Activated naive CD4-positive, alpha-beta T cell (primary cell): ENCODE measurements at places on chromosomes 5 and 9.

DNA sequence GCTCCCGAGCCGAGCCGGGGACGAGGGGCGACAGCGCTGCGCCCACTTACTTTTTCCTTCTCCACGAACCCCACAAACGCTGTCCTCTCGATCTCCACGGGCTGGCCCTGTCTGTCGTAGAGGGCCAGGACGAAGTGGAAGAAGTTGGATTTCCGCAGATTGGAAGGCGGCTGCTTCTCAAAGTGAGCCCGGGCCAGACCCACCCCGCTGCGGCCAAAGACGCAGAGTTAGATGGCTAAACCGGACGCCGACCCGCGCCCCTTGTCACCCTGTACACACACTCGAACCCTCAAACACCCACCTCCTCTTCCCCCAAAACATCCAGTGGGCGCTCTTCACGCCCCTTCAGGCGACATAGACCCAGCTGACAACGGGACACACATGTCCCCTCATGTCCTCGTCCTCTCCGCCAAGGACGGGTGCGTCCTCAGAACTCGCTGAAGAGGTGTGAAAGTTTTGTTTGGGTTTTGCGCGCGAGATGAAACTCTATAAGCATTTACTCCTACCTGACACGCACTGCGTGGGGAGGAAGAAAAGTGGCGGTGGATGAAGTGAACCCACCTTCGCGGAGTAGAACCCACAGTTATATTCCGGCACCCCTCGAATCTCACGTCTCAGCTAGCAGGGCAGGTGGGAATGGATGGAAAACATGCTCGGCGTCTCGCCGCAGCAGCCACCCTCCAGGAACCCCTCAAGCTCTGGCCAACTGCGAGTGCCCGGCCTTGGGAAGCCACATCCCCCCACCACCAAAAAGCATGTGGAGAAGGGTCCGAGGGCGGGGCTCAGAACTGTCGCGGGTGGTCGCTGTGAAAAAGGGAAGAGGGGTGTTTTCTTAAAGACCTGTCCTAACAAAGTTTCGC, 2.6 kb downstream of the EBF1 start:
- DNase-seq = no peak

GRCh38 chr9:72574156-72574810, 52.9 kb downstream of the TMC1 start:
- no peak for DNase-seq

DNA sequence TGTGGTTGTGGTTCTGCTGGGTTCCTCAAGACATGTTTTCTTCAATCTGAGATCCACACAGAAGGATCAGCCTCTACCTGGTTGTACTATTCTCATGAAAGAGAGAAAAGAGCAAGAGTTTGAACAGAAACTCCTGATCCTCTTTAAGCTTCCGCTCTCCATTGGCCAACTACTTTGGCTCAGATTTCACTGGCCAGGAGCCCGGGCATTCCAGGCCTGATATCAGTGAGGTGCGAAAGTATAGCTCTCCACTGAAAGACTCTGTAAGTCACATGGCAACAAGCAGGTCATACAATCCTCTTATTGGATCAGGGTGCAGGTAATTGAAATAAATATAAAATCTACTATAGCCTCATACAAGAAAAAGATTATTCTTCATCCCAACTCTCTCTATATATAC, 920.5 kb downstream of the TLE4 start:
- no peak for DNase-seq

GRCh38 chr5:11407556-11408145, 496.6 kb downstream of the CTNND2 start:
- no peak for DNase-seq

- no peak for DNase-seq
Observed at GRCh38 chr5:142600092-142600491, 85.8 kb downstream of the FGF1 start.

DNA sequence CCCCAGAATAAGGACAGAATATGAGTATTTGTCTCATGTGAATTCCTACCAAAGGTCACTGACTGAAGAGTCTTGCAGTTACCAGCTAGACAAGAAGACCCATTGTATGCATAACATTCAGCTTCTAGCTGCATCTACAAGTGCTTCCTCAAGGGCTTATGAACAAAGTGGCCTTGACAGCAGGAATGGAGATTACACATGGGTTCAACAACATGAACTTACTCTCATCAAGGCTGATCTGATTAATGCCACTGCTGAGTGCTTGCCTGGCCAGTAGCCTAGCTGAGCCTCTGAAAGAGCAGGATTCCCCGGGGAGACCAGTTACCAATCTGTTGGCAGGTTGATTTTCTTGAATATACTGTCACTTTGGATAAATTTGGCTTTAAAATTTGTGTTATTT, 76.7 kb upstream of the CHD1 start:
- no peak for DNase-seq

DNA sequence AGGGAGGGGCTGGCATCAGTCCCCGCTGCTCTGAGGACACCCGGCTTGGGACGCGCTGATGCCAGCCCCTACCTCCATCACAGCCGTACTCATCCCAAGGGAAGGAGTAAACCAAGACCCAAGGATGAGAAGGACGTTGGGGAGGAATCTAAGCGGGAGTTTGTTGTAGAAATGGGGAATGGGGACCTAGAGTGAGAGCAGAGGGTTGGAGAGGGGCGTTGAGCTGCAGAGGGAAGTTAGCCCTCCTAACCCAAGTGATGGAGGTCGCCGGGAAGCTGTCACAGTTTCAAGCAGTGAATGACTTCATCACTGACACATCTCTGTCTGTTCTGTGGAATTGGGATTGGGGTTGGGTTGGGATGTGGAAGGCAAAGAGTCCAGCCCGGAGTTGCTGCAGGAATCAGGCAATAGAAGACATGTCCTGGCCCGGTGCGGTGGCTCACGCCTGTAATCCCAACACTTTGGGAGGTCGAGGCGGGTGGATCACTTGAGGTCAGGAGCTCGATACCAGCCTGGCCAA, 759 bp upstream of the SUSD1 start:
- no peak for DNase-seq

- no peak for DNase-seq
Observed at GRCh38 chr5:174148721-174149120, 103.2 kb downstream of the NSG2 start.

DNA sequence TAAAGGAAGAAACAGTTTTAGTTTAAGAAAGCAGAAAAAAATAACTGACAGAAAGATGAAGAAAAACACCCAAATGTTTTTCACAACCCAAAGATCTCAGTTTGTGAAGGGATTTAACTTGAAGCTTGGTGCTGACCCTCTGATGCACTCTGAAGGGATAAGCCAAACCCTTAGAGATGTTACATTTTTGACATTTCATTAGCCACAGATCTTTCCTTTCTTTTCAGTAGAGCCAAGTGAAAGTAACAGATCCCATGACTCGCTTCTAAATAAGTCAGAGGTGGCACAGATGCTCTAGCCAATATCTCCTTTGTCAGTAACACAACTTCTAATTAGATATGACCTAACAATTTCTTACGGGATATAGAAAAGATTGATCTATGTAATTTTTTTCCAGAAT, 394.5 kb upstream of the EDIL3 start:
- DNase-seq = no peak

DNA sequence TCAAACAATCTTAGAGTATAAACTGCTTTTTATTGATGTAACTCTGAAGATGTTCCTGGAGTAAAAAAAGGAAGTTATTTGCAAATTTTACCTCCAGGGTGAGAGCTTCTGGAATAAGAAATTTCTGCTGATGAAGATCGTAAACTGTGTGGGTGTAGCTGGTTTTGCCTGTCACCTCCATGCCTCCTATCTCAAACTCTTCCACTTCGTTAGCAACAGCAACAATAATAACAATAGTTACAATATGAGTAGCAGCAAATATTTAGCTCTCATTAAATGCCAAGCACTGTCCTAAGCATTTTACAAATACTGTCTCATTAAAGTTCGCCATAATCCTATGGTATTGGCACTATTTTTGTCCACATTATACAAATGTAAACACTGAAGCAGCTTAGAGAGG, 57.9 kb downstream of the GCNT1 start:
- no peak for DNase-seq

GRCh38 chr9:89996773-89997172, 392.0 kb downstream of the GADD45G start:
- no peak for DNase-seq

GRCh38 chr9:137876269-137876668, 1.3 kb upstream of the CACNA1B start:
- no peak for DNase-seq

DNA sequence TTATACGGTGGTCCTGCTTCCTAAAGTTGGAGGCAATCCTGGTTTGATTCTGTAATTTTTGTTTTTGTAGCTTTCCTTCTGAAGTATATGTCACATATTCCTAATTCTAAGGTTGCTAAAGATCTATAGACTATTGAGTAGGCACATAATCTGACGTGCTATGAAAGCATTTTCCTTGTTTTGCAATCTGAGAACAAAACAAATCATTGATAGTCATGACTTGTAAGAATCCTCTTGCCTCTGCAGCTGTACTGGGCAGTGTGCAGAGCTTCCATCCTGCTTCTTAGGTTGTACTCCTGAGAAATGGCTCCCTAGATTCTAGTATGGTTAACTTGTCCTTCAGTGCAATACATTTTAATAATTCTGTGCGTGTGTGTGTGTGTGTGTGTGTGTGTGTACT, 35.4 kb downstream of the SEMA6A start:
- no peak for DNase-seq

DNA sequence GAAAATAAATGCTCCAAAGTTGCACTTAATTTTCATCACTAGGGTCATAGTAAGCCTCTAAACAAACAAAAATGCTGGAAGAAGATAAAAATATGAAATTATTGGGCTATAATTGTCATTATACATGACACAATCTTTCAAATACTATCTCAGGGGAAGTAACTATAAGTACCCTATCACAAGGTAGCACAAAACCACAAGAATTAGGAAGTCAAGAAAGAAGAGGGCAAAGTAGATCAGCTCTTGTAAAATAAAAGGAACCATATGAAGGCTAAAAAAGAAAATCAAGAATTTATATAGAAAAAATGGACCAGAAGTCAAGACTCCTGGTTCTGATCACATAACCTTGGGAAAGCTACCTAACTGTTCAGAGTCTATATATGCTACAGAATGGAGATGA, 48.1 kb downstream of the DIAPH1 start:
- DNase-seq = no peak

DNA sequence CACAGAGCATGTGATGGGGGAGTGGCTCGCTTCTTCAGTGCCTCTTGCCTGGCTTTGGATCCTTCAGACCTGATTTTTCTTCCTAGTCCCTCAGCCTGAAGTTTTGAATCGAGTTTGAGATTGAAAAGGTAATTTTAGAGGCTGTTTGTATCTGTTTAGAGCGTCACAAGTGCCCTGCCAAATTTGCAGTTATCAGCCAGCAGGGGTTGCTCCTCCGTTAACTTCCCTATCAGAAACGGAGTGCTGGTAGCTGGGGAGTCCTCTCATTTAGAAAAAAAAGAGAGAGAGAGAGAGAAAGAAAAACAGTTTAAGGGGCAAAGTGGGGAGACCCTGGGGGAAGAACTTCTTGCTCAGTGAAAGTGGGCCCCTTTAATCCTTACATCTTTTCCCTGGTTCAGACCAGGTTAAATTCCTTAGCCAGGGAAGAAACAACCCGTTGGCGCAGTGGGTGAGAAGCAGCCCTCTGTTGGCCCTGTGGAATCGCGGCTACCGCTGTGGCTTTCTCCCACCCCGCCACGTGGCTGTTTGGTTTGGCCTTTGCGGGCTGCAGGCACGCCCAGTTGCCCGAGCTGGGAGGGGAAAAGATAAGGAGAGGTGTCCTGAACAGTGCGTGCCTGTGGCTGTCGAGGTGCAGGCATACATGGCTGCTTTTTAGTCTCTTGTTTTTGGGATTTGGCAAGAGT, 576.7 kb upstream of the ACO1 start:
- DNase-seq = no peak

GRCh38 chr9:133575186-133576030, 33.8 kb downstream of the FAM163B start:
- no peak for DNase-seq

DNA sequence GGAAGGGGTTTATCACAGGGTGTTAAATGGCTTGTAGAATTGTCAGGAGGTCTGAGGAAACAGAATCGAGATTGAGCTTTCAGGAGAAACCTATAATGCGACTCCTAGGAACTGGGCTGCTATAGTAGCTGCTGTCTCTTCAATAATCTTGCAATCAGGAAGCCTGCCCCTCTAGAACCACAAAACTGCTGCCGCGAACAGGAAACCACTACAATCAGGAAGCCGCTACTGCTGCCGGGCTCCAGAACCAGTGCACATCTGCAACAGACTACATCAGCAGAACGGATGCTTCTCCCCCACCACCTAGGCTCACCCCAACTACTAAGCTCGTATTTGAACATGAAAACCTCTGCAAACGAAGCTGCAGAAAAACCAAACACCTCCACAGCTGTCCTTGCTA, 31.6 kb downstream of the TNFSF8 start:
- peak; percentile 65 for DNase-seq

GRCh38 chr5:169160405-169160901, 140.5 kb downstream of the SLIT3 start:
- no peak for DNase-seq

- DNase-seq = no peak
Observed at GRCh38 chr5:155430192-155430591, 416.6 kb downstream of the KIF4B start.

- DNase-seq = no peak
Observed at GRCh38 chr5:3302228-3302627, 293.4 kb upstream of the IRX1 start.

- DNase-seq = no peak
Observed at GRCh38 chr5:173940269-173940668, 48.7 kb upstream of the C5orf47 start.
